ENCODE measurements at places on chromosomes 16 and 17.
A peak's percentile ranks its signal among the peaks of the same experiment; 100 is the strongest.

GRCh38 chr17:66551839-66552238, 249.4 kb downstream of the PRKCA start:
- DNase-seq, result no peak

DNA sequence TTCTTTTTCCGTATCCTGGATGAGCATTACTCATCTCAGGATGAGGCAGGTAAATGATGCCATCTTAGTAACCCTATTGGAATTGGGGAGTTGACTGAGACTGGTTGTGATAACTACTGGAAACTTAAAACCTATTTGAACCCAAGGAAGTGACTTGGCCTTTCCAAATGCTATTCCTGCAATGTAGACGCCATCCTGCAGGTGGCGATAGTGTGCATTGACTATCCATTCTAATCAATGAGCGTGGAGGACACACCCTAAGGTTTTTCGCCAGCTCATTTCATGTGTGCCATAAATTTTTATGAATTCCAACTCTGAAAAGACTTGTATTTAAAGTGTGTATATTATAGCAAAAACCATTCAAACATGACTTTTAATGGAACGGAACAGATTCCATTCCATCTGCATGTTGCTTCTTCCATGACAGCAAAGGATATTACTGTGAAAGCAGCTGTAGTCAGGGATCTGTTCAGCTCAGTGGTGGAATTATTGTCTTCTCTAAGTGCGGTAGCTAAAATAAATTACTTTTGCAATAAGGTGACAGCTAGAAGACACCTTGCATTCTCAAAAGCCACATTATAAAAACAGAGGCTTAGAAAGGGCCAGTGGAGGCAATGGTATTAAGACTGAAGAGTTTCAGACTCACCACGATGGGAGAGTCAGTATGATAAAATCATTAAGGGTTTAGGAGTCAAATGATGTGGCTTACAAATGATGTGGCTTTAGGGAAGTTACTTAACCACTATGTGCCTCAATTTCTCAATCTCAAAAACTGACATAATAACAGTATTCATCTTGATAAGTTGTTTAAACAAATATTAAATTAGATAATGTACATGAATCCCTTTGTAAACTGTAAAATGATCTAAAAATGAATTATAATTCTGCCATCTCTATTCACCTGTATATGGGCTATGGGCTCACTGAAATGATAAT, 55.5 kb downstream of the SYT17 start:
- DNase-seq, result peak; percentile 3

- DNase-seq, result peak; percentile 13
Measured at GRCh38 chr17:6701719-6702118, 11.4 kb downstream of the SLC13A5 start.

DNA sequence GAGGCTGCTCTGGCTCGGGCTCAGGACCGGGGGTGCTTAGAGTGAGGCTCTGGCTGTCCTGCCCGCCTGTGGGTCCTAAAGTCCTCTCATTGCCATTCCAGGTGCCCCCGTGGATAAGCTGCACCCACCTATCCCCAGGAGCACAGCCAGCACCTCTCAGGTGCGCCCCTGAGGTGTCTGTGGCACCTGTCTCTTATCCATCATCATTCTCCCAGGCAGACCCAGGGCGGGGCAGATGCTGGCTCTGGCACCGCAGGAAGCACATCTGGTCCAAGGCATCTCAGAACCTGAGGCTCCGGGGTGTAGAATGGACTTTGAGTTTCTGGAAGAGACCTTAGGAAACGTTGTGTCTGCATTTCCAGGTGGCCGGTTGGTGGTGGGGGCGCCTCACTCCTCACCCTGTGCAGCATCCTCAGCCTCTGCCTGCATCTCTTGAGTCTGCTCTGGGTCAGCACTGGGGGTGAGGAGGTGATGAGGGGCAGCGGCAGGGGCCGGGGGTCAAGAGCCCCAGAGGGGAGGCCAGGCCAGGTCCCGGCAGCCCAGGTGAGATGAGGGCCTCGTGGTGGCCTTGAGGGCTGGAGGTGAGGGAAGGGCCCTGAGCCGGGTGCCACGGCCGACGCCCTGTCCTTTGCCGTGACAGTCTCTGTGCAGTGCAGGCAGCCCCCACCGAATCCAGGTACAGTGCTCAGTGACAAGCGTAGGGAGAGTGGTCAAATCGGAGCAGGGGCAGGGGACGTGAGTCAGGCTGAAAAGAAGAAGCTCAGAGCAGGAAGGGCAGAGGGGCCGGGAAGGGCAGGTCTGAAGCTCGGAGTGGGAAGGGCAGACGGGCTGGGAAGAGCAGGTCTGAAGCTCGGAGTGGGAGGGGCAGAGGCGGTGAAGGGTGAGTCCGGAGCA, 173.5 kb downstream of the NPIPB11 start:
- no peak for DNase-seq

DNA sequence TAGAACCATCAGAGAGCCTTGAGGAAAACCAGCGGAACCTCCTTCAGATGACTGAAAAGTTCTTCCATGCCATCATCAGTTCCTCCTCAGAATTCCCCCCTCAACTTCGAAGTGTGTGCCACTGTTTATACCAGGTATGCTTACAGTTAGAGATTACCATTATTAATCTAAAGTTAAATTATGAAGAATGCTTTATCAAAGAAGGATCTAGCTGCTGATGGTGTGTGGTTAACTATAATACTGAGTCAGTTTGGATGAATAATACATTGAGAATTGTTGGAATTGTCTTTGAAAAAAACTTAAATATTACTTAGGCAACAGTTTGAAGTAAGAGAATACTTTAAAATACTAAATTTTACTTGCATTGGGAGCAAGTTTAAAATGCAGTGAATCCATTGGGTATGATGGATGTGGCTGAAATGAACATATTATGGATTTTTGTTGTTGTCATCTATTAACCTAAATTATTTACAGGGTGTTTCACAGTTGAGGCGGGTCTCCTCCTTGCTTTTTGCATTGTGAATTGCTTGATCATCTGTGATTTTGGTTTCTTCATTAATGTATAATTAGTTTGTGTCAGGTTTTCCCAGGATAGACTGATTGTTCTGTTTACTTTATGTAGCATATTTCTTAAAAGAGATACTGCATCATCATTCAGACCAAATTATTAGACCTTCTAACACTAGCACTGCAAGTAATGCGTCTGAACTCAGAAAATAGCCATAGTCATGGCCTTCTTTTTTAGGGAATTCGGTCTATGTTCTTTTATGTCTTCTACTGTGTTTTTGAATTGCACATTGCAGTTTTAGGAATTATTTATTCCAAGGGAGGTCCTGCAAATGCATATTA, 47.8 kb downstream of the OMG start:
- no peak for DNase-seq

- DNase-seq, result no peak
Measured at GRCh38 chr17:29189355-29189754, 9.2 kb upstream of the MYO18A start.

DNA sequence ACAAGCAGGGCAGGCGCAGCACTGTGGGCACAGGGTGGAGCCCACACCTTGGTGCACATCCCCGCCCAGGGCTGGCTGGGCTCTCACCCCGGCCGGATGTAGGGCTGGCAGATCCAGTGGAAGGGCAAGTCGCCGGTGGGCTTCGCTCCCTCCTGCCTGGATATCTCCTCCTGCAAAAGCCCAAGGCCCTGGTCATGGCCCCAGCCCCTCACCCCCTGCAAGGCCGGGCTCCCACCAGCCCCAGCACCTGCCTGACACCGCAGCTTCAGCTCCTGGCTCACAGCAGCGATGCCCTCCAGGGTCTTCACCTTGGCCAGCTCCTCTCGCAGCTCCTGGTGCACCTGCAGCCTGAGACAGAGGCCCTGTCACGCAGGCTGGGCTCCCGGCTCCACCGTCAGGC, 5.0 kb downstream of the DUS1L start:
- no peak for DNase-seq

DNA sequence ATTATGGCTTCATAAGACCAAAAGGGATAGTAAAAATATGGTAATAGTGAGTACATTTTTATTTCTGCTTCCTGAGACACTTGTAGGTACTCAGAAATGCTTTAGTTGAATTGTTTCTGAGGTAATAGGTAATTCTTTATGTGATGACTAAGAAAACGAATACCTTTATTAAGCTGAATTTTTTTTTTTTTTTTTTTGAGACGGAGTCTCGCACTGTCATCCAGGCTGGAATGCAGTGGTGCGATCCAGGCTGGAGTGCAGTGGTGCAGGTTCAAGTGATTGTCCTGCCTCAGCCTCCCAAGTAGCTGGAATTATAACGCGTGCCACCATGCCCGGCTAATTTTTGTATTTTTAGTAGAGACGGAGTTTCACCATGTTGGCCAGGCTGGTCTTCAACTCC, 1.9 kb downstream of the RAD51C start:
- DNase-seq, result no peak

DNA sequence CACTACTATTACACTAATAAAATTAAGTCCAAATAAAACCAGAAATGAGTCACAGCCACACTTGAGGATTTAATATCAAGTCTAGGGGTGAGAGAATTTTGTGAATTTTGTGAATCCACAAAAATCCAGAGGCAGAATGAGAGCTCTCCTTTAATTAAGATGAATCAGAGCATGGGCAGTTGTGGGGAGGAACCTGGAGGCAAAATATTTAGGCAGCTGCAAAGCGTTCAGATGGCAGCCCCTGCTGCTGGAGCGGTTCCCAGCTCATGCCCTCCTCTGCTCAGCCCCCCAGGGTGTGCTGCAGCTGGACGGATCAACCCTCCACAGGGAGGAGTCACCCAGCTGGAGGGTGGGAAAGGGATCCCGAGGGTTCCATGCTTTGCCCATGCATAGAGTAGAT, 43.4 kb upstream of the IRX6 start:
- no peak for DNase-seq

- DNase-seq, result no peak
Measured at GRCh38 chr17:57385975-57386374, 129.7 kb downstream of the MSI2 start.

DNA sequence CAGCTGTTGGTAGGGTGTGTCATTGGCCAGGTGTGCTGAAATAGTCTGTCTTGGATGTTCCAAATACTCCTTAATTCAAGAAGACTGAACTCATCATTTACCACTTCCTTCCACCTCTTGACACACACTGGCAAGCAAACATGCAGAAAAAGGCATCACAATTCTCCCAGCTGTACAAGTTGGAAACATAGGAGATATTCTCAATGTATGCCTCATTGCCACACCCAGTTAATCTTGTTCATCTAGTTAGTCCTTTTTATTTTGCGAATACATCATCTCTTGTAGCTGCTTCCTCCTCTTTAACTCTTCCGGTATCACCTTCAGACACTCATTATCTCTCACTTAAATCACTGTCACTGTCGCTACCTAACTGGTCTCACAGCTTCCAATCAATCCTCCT, 75.1 kb upstream of the GOT2 start:
- no peak for DNase-seq

DNA sequence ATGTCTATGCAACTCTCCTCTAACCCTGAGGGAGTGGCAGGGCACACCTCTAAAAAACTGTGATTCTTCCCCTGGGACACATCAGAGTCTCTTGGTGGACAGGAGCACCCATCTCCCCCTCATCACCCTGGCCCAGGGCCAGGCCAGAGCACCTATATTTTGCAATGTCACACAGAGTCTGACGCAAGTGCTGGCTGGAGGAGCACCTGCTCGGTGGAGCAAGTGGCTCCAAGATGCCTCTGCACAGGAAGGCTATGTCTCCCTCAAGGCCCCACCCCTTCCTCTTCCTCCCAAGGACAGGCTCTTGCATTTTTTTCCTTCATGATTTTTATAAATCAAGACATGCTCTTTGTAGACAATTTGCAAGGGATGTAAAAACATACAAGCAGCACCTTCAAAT, 13.3 kb downstream of the SNN start:
- DNase-seq, result no peak

DNA sequence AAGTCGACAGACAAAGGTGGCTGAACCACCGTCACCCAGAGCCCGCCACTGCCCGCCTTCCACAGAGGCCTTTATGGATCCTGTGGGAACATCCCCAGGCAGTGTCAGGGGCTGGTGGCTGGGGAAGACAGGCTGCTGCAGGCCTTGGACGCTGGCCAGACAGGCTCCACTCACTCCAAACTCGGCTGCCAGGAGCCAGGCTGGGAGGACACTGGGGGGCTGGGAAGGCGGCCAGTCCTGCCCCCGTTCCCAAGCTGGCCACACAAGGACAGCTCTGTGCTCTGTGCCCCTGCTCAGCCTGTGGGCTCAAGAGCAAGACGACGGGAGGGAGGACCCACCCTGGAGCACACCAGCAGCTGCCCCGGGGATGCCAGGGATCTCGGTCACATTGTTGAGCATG, 7.6 kb upstream of the LCAT start:
- no peak for DNase-seq

DNA sequence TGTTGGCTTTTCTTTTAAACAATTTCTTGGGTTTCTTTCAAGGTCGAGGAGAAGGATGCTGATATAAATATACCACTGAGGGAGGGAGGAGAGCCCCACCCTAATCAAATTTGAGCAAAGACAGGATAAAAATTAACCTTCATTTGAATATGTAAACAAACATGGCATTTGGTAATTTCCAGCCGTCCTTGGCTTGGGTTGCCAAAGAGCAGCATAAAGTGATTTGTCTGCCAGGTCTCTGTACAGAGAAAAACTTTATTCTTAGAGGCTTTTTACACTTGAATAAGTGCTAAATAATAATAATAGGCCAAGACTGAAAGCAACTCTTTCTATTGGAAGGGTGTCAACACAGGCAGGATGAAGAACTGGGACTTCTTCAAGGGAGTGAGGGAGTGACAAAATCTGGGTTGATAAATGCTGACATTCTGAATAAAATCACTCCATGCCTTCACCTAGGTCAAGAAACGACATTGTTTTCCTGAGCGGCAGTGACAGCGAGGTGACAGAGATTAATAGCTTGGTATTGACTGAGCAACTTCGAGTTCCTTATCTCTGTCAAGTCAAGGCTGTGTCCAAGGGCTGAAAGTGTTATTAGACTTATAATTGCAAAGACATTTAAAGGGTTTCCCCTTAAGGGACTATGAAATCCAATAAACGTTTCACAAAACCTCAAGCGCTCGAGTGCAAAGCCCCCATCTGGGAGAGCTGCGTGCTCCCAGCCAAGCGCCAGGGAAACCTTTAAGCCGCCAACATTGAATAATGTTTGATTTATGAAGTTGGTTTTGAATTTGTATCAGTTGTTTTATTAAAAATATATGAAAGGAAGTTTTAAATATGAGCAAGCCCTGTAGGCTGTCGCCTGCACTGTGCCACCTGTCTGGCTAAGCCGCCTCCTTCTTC, 269.5 kb upstream of the N4BP1 start:
- no peak for DNase-seq

- no peak for DNase-seq
Measured at GRCh38 chr16:56363781-56364565, 61.4 kb downstream of the AMFR start.

DNA sequence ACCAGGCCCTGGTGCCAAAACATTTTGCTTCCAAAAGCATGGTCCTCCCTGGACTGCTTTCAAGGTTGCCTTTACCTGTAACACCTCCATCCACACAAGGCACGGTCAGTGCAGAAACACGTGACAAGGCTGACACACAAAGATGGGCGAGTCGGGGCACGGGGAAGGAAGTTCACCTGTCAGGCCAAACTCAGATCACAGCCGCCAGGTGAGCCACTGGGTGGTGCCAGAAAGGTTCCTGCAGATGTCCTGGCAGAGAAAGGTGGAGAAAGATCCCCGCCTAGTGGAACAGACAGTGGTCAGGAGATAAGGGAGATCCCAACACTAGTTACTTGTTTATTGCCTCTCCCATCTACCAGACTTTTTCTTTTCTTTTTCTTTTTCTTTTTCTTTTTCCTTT, 155.3 kb downstream of the AIPL1 start:
- no peak for DNase-seq
